ENCODE measurements at places on chromosomes 7 and 10. TPM values are rescaled to one million over a fixed set of nuclear protein-coding genes. Genes with fewer than 3 reads are reported as not detected.

- no peak for DNase-seq
Measured at GRCh38 chr10:116237260-116237659, 35.7 kb downstream of the GFRA1 start.

GNGT1 gene
- not detected for total RNA-seq

FANK1 gene
- 13.3 TPM for total RNA-seq

RNF133 gene
- not detected for total RNA-seq

AOAH gene
- not detected for total RNA-seq

BNIP3 gene
- total RNA-seq, result 423 TPM

GRCh38 chr10:70939441-70940003 is 51.2 kb upstream of the PCBD1 start:
- DNase-seq, result no peak

GRCh38 chr7:129298268-129298893 is 73.6 kb downstream of the AHCYL2 start:
- peak; percentile 64 for DNase-seq

CACNA2D1 gene
- 31.1 TPM for total RNA-seq

- DNase-seq, result peak; percentile 76
Measured at GRCh38 chr7:76011442-76011861, 17.1 kb upstream of the TMEM120A start.

PRPS1L1 gene
- not detected for total RNA-seq

DNA sequence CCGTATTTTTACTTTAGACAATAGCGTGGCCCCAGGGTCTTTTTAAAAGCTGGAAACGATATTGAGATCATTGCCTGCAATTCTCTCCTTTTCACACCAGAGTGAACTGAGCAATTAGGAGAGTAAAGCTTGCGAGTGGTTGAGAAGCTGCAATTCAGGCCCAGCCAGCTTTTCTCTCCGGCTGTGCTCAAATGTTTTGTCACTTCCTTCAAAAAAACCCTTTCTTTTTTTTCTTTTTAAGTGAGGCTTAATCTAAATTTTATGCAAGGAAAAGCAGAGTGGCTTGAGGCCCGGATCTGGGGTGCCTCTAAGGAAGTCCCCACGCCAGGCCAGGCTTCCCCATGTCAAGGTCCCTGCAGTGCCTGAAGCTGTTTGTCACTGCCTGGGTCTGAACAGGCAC is 433.9 kb downstream of the GLRX3 start:
- no peak for DNase-seq

DNA sequence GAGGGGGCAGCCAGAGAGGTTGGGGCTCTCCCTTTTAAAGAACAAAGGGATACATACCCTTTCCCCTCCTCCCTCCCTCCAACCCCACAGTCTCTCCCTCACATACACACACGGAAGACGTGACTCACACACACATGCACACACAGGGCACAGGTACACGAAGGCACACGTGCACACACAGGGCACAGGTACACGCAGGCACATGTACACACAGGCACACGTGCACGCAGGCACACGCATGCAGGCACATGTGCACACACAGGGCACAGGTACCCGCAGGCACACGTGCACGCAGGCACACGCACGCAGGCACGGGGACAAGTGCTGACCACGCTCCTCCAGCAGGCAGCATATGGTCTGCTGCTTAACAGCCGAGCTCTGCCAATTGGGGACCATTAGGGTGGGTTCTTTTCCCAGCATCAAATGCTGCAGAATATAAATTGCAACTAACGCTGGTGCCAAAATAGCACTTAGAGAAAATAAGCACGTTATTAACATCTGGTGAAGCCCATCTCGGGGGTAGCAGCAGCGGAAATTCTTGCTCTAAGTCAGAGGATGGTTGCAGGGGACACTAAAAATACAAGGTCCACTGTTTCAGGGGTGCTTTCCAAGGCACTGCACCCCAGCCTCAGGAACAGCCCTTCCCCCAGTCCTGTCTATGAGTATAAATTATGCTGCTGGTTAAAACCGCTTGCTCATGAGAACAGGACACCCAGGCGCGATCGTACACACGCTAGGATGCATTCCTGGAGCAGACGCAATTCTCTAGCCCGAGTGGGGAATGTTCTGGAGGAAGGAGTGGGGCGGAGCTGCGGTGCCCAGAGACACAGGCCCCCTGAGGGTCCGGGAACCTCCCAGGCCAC is 55.2 kb upstream of the TNRC18 start:
- DNase-seq, result no peak

DNA sequence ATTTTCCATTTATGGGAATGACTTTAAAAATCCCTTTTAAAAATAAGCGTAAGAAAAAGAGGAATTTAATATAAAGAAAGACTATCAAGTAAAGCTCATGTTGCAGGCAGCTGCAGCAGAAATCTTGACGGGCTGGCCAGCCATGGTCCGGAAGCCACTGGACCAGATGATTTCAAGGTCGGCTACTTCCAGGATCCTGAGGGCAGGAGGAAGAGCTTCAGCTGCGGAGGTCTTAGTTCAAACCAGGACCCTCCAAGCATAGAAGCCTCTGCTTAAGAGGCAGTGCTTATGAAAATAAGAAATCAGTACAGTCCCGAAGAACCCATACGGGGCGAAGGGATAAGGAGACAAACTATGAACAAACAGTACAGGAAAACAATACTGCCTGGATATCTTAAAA is 220.2 kb upstream of the CELF2 start:
- peak; percentile 47 for DNase-seq

DNA sequence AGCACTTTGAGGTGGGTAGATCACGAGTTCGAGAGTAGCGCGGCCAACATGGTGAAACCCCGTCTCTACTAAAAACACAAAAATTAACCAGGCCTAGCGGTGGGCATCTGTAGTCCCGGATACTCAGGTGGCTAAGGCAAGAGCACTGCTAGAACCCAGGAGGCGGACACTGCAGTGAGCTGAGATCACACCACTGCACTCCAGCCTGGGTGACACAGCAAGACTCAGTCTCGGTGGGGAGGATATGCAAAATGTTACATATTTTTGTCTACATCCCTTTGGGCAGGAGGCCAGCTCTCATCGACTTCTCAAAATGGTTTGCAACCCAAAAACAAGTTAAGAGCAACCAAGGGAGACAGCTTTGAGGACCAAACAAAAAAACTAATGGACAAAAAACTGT is 8.2 kb downstream of the ATE1 start:
- no peak for DNase-seq

- DNase-seq, result peak; percentile 49
Measured at GRCh38 chr7:98826811-98827231, 43.0 kb downstream of the TMEM130 start.

GRCh38 chr7:99129001-99129400 is 14.9 kb downstream of the SMURF1 start:
- peak; percentile 14 for DNase-seq

DNA sequence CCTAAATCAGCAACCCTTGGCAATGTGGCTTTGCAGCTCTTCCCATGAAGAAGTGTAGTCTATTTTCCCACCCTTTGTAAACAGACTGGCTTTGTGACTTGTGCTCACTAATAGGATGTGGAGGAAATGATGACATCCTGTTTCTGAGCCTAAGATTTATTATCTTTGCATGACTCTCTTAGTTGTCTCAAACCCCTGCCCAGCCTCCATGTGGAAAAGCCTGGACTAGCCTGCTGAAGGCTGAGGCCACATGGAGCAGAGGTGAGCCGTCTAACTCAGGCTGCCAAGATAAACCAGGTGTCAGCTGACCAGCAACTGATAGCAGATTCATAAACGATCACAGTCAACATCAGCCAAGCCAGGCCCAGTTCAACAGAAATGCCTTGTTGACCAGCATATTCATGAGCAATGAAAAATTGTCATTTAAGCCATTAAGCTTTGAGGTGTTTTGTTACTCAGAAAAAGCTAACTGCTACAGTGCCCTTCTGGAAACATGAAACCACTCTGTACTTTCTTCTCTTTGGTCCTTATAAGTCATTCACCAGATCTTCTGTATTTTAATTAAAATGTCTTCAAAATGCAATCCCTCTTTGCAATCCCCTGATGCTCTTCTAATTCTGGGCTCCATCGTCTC is 586.3 kb upstream of the ANKRD30A start:
- DNase-seq, result peak; percentile 45

DNA sequence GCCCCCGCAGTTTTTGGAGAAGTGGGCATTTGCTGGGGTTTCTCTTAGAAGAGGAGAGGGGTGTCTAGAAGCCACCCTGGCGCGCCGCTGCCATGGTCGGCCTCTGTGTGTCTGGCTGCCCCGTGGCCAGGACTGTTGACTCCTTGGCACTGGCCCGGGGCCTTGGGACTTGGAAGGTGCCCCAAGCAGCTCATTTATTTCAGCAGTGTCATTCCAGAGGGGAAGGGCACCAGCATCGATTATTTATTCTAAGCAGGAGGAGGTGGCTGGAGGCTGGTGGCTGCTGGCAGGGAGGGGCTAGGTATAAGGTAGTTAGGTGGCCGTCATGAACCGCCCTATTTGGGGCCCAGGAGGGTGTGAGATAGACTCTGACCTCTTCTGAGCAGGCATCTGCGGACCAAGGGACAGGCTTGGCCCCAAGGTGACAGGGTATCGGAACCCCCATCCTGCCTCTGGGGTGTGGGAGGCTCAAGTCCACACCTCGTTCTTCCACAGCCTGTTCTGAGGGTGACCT is 1.6 kb downstream of the GTF2IRD1 start:
- DNase-seq, result peak; percentile 23

GRCh38 chr7:26964156-26964808 is 99.9 kb upstream of the SKAP2 start:
- DNase-seq, result no peak

CCL24 gene
- not detected for total RNA-seq

Measured in GM23248 (cell line).